ENCODE measurements at places on chromosomes 11 and 22. TPM values are rescaled to one million over a fixed set of nuclear protein-coding genes. Genes with fewer than 3 reads are reported as not detected.

DNA sequence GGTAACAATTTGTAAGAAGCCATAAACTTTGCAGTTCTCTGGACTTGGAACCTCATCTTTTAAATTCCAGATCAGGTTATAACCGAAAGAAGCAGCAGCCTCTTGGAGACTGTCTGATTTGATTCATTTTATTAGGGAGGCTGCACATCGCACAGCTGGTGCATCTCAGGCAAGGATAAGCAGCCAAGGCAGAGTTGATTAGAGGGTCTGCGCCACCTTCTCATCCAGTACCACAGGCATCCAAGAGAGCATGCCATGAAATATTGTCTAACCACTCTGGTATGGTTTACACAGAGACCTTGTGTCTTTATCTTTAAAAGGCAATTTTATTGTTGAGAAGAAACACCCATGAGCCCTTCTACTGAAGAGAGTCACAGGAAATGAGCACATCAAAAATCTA is 16.2 kb upstream of the CWF19L2 start:
- DNase-seq: no peak

GRCh38 chr22:37288521-37288920 is 6.2 kb downstream of the CYTH4 start:
- DNase-seq: no peak

DNA sequence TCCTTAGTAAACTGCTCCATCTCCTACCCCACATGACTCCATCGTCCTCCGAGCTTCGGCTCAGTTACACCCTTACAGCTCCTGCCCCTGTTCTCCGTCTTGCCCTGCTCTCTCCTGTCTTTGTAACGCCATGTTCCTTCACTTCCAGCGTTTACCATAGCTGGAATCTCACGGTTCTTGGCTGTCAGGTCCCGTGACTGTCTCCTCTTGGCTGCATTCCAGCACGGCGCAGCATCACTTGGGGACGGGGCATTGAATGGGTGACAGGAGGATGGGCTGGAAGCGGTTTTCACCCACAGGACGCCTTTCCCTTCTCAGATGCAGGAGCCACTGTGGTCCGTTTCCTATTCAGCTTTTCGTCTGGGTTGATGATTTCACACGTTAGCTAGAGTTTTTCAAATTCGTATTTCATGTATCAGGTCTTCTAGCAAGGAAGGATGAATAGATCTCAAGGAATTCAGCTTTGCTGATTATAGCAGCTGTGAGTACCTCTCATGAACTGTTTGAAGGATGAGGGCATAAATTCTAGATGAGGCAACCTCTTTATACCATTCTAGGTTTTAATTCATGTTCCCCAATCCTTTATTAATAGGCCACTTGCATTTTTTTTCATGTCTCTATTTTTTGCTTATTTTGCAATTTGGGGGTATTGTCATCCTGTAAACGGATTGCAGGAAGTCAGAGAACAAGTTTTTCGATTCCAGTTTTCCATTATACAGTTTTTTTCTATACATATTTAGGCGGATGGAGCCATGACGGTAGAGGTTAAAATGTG is 29.1 kb downstream of the ZBED4 start:
- DNase-seq: no peak

Gene MUC6
- not detected for total RNA-seq

DNA sequence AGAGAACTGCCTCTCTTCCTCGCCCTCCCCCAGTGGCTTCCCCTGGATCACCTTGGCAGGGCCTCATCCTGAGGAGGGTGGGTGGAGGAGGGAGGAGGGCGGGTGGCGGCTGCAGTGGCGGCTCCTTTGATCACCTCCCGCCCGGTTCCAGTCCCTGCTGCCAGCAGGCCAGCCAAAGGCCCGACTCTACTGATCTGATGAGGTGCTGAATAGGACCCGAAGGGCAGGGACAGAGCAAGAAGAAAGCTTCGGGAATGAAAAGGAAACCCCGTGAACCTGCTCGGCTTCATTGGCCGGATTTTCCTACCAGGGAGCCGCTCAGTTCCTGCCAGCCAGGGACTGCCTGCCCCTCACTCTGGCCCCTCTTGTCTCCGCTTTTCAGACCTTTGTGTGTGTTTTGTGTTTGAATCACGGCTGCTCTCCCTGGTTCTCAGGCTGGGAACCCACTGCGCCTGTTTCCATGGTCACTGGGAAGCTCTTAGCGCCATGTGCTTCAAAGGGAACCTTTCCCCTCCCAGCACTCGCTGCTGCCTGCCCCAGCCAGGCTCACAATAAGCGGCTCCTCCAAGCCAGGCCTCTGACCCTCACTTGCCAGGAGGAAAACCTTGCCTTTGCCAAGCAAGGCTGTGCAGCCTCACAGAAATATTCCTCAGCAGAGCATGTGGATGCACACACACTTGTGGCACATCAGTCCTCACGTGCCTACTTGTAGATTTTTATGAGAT is 56.8 kb downstream of the C22orf31 start:
- DNase-seq: peak; percentile 66

DNA sequence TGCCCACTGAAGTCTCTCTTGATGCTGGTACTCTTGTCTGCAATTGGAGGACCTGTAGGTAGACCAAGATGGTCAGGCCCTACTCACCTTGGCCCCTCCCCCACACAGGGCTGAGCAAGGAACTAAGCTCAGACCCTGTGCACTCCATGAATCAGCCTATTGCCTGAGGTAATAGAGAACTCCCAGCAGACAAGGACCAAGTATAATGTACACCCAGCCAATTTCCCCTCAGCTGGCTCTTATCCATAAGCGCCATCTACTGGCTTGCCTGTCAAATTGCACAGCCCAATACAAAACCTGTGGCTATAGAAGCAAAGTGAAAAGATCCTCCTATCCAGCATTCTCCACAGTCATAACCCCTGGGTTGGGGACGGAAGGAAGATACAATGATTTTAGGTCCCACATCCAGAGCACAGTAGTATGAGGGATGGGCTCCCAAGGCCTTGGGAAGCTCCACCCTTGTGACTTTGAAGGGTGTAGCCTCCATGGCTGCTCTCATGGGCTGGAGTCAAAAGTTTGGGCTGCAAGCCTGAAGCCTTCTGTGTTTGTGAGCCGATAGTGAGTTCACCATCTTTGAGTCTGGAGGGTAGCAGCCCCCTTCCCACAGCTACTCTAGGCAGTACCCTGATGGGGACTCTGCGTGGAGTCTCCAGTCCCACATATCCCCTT is 56.0 kb downstream of the GLYATL2 start:
- peak; percentile 27 for DNase-seq

Gene RCOR2
- 1.2 TPM for total RNA-seq

DNA sequence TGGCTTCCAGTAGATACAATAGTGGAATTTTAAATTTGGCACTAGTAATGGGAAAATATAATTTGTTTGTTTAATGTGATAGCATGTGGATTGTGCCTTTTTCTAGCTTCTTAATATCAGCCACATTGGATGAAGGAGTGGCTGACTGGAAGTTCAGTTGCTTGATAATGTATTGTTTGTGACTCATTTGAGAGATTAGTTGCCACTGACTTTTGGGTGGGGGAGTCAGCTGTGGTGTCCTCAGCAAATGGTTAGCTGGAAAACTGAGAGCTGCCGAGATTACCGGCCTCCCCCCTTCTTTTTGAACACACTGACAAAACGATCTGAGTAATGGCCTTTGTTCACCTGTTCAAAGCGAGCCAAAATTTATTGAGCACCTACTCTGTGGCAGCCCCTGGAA is 5.5 kb downstream of the JAM3 start:
- no peak for DNase-seq

GRCh38 chr22:36759481-36760159 is 16.3 kb downstream of the IFT27 start:
- no peak for DNase-seq

DNA sequence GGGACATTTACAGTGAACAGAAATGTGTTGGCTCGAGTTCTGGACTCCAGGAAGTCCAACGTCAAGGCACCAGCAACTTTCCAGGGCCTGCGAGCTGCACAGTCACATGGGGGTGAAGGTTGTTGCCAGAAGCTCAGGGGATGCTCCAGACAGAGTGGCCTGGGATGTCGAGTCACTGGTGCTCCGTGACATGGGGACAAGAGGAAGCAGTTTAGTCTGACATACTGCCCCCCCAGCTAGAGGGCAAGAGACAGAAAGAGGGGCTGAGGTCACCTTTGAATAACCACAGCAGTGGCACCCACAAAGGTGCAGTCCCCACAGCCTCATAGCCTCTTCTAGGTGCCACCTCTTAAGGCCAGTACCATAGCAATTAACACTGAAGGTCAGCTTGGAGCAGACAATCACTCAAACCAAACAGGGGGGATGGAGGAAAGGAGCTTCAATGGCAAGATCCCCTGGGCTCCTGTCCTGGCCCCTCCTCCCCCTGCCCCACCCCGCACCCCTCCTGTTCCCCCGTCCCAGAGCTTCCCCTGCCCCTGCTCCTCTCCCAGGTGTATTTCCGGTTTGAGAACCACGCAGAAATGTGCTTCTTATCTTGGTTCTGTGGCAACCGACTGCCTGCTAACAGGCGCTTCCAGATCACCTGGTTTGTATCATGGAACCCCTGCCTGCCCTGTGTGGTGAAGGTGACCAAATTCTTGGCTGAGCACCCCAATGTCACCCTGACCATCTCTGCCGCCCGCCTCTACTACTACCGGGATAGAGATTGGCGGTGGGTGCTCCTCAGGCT is 3.8 kb downstream of the APOBEC3D start:
- no peak for DNase-seq

- DNase-seq: no peak
Measured at GRCh38 chr11:32390712-32391111, 44.6 kb downstream of the WT1 start.

GRCh38 chr22:37696657-37697537 is at the start of gene TRIOBP:
Gene TRIOBP, plus strand, starts transcription at chr22:37697048. Its CDS starts 4,318 bp downstream, at chr22:37701366.
- DNase-seq: peak; percentile 96

Gene CASTOR1
- total RNA-seq: 6.1 TPM

- DNase-seq: no peak
Measured at GRCh38 chr11:1129611-1130160, 28.1 kb upstream of the MUC5AC start.

Gene CRYBB3
- 0.82 TPM for total RNA-seq

DNA sequence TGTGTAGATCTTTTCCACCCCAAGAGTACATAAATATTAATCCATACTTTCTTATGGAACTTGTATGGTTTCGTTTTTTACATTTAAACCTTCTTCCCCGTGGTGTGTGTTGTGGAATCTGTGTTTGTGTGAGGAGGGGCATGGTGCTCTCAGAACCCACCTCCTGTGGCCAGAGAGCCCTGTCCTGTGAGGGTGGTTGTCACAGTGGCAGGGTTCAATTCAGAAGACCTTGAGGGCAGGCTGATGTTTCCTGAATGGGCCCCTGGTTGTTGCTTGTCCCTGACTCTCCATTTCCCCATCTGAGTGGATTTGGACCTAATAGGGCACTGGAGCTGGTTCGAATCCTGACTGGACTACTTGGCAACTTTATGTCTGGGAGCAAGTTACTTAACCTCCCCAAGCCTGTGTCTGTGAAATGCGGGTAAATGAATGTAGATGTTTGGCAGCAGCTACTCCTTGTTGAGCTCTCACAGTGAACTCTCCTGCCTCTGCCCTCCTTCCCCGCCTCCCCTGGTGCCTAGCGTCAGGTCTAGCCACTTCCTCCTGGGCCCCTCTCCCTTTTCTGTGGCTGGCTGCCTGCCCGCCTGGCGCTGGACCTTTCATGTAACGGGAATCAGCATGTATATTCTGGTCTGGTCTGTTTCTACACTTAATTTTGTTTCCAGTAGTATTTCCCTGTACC is 7.3 kb downstream of the NEAT1 start:
- peak; percentile 88 for DNase-seq

DNA sequence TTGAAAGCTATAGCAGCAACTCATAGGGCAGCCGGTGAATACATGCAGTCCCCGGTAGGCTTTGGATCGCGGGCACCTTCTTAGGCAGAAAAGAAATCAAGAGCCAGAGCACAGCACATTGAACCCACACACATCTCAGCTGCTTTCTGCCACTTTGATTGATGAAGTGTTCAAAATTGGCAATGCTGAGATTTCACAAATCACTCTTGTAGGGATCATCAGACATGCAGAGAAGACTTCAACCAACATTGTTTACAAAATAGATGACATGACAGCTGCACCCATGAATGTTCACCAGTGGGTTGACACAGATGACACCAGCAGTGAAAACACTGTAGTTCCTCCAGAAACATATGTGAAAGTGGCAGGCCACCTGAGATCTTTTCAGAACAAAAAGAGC is 350.2 kb upstream of the ARHGAP42 start:
- DNase-seq: no peak

GRCh38 chr11:78603792-78604191 is 29.1 kb upstream of the NARS2 start:
- DNase-seq: no peak

DNA sequence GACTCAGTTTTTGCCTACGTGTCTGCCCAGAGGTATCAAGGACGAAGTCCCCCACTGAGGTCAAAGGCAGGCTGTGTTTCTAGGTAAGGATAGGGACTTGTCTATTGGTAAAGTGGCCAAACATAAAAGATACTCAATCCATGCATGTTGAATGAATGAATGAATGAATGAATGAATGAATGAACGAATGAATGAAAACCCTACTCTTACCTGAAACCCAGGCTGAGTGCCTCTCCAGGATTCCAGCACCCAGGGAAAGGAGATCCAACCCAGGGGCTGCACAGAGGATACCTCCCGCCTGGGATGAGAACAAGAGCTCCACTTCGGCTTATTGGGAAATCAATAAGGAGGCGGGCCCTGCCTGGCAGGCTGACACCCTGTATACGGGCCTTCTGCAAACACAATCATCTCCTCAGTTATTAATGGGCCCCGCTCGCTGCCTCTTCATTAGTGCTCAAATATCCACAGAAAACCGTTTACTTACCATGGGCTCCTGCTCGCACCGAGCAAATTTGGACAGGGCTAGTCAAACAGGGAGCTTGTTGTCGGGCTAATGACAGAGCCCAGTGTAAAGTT is 177.4 kb downstream of the BUD13 start:
- no peak for DNase-seq

DNA sequence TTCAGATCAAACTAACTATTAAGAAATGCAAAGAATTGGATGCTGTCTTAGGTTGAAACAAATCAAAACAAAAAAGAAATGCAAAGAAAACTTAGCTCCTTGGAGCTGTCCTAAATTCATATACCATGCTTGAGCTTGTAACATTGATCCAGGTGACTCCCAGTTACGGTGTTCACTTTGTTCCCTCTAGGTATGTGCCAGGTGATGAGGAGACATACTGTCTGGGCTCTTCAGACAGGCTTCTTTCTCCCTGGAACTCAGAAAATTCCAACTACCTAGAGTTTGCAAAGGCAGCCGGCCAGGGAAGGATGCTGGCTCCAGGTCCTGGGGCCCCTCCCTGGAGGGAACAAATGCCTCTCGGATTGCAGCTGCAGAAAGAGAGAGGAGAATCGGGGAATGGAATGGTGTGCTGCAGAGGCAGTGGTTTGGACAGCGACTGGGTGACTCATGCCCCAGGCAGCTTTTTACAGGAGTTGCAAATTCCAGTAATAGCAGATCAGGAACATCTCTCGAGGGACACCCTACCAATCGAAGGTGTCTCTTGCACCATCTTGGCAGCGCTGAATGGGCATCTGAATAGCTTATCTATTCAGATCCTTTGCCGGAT is 12.3 kb upstream of the ASPHD2 start:
- DNase-seq: no peak
